ENCODE measurements at places on chromosomes 7 and 10. TPM values are rescaled to one million over a fixed set of nuclear protein-coding genes. Genes with fewer than 3 reads are reported as not detected.

Gene MTPN
- total RNA-seq: 112 TPM

Gene OR2A14
- not detected for total RNA-seq

Gene TRIM50
- not detected for total RNA-seq

Gene CTAGE6
- total RNA-seq: 0.36 TPM

Gene BAIAP2L1
- 31.0 TPM for total RNA-seq

Gene COPG2
- 56.4 TPM for total RNA-seq

Gene MYOF
- total RNA-seq: 56.0 TPM

Gene GCK
- total RNA-seq: 1.5 TPM

Gene NANOS1
- 4.4 TPM for total RNA-seq

Gene CFAP69
- 4.8 TPM for total RNA-seq

Gene ENO4
- total RNA-seq: 2.6 TPM

Gene LRRC4
- 3.2 TPM for total RNA-seq

Gene RNLS
- 9.4 TPM for total RNA-seq

Gene STEAP1B
- 0.58 TPM for total RNA-seq

Gene DNAJC30
- 13.1 TPM for total RNA-seq

Gene GIMAP1
- total RNA-seq: not detected

Gene ZNF438
- total RNA-seq: 5.3 TPM

Gene TMEM229A
- total RNA-seq: 0.59 TPM

Gene RET
- 2.2 TPM for total RNA-seq

Gene CLEC2L
- total RNA-seq: 0.54 TPM

Gene NT5C2
- total RNA-seq: 81.2 TPM

Gene NFE2L3
- total RNA-seq: 12.3 TPM

Gene AKR1B15
- 1.7 TPM for total RNA-seq

Gene GAD2
- not detected for total RNA-seq

Gene HOXA6
- 43.7 TPM for total RNA-seq

Gene KNDC1
- total RNA-seq: 23.7 TPM

Gene ADRB1
- 0.18 TPM for total RNA-seq

Gene ANKRD1
- 5.2 TPM for total RNA-seq

Gene LLCFC1
- not detected for total RNA-seq

Gene LMBR1
- 62.3 TPM for total RNA-seq

Gene SFRP5
- 1.1 TPM for total RNA-seq

Gene GATA3
- total RNA-seq: 59.6 TPM

Gene LARP4B
- 90.2 TPM for total RNA-seq

Gene WEE2
- not detected for total RNA-seq

Gene PSD
- 12.4 TPM for total RNA-seq

Gene CD36
- total RNA-seq: 0.44 TPM

Gene PHYH
- 12.6 TPM for total RNA-seq

Gene OPALIN
- total RNA-seq: not detected

Gene OR2A12
- total RNA-seq: not detected

Gene IL6
- 1.4 TPM for total RNA-seq

Gene CYP2C18
- not detected for total RNA-seq

Gene HOXA4
- total RNA-seq: 55.9 TPM

Gene ZNF727
- not detected for total RNA-seq

Gene ADCYAP1R1
- 0.38 TPM for total RNA-seq

Gene VIM
- total RNA-seq: 1,516 TPM

Gene SPDYE16
- total RNA-seq: 0.34 TPM

Gene CDK14
- total RNA-seq: 68.5 TPM

Gene GSTK1
- 98.8 TPM for total RNA-seq

Gene PAXIP1
- total RNA-seq: 21.3 TPM

Gene ACHE
- total RNA-seq: 9.2 TPM

Gene SLC18A3
- 0.34 TPM for total RNA-seq

Gene MYL10
- total RNA-seq: not detected

Gene ANKRD7
- total RNA-seq: not detected

Gene STEAP1
- total RNA-seq: 0.27 TPM

Gene UPK3BL2
- 12.1 TPM for total RNA-seq

Gene SKIDA1
- total RNA-seq: 9.7 TPM

Gene SLC29A3
- 11.0 TPM for total RNA-seq

All from mesothelial cell of epicardium (in vitro differentiated cells).